Stimulated activated CD4-positive, alpha-beta T cell treated with anti-CD3 and anti-CD28 coated beads, Interleukin-15, amount 100 ng/mL, for 1 hour (primary cell): ENCODE measurements at places on chromosomes 13 and 19.

- DNase-seq, result no peak
Measured at GRCh38 chr13:47109028-47109427, 212.2 kb upstream of the HTR2A start.

GRCh38 chr13:71368336-71368735 is 498.7 kb downstream of the DACH1 start:
- DNase-seq, result no peak

DNA sequence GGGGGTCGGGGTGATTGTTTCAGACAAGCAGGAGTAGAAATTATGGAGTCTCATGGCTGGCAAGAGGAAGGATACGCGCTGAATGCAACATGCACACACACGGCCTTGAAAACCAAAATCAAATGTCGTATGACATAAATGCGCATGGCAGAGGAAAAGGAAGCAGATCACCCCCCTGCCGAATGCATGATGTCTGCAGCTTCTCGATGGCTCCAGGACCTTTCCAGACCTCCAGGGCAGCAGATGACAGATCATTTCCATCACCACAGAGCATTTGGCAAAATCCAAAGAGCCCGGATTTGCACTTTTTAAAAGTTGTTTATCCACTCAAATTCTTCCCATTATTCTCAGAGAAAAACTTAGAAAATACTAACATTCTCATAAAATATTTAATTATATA is 211.7 kb downstream of the NHLRC3 start:
- no peak for DNase-seq

DNA sequence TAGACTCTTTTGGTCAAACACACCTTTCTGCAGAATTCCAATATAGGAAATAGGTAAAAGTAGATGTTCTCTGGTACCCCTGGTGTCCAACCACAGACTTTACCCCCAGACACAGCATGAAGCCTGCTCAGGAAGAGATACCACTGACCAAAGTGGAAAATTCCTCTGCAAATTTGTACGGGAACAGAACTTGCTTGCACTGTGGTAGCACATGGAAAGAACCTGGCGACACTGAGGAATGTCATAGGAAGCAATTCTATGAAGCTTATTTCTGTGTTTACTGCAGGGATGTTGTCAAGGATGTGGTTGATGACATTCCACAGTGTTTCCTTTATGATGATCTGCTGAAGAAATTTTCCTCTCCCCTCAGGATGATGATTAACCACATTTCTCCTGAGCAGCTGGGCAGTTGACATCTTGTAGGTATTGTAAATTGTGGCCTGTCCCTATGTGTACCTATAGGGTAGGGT is 48.9 kb upstream of the TNFSF11 start:
- DNase-seq, result no peak
